ENCODE measurements at places on chromosomes 13 and 19.

DNA sequence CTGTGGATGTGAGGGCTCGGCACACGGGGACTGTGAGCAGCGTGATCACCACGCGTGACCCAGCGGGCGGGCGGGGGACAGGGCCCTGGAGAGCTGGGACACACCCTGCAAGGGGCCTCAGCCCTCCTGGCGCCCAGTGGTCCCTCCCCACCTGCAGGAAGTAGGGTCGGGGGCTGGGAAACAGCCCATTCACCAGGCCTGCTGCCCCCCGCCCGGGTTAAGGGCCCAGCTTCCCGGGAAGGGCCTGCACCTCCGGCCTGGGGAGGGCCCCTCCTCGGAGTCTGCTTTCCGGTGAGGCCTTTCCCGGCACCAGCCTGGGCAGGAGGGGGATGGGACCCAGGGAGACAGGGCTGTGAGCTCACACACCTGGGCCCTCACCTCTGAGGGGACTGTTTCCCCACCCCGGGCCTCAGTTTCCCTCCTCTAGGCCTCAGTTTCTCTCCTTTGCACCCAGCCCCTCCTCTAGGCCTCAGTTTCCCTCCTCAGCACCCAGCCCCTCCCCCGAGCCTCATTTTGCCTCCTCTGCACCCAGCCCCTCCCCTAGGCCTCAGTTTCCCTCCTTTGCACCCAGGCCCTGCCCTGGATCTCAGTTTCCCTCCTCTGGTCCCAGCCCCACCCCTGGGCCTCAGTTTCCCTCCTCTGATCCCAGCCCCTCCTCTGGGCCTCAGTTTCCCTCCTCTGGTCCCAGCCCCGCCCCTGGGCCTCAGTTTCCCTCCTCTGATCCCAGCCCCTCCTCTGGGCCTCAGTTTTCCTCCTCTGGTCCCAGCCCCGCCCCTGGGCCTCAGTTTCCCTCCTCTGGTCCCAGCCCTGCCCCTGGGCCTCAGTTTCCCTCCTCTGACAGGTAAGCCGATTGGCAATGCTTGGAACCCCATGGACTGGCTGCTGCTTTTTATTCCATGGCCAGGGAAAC lies 1.9 kb upstream of the MADCAM1 start:
- no peak for DNase-seq

GRCh38 chr13:114173745-114174144 lies 5.3 kb upstream of the CFAP97D2 start:
- no peak for DNase-seq

- DNase-seq: no peak
These were observed 53.8 kb downstream of the ESD start for GRCh38 chr13:46743191-46743590.

DNA sequence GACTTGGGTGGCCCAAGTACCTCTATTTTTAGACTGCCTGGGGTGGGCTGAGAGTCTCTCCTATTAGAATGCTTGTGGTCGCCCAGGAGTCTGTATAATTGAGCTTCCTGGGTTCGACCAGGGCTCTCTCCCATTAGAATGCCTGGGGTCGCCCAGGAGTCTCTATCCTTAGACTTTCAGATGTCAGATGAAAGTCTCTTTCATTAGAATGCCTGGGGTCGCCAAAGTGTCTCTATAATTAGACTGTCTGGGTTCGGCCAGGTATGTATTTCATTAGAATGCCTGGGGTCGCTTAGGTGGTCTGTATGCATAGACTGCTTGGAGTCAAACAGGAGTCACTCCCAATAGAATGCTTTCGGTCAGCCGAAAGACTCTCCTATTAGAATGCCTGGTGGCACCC lies 1471.7 kb downstream of the UQCRFS1 start:
- DNase-seq: no peak

All from transverse colon (tissue), 4 donors.